ENCODE measurements at places on chromosomes 5 and 9.
A peak's percentile ranks its signal among the peaks of the same experiment; 100 is the strongest.

DNA sequence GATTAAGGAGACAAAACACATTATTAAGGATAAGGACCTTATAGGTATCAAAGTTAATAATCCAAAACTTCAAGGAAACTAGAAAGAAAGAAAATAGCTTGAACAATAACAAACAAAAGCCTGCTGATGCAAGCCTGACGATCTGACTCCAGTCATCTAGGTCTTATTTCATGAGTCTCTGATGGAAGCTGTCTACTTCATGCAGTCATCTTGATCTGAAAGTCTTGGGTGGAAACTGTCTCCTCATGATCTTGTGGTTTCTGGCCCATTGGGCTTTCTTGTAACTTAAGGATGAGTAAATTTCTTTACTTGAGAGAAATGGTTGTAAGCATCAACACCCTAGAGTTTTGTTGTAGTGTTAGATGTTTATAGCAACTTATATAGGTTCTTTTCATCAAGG lies 20.6 kb upstream of the PSIP1 start:
- DNase-seq = no peak

GRCh38 chr5:57653636-57654290 lies 171.2 kb upstream of the ACTBL2 start:
- DNase-seq = no peak

DNA sequence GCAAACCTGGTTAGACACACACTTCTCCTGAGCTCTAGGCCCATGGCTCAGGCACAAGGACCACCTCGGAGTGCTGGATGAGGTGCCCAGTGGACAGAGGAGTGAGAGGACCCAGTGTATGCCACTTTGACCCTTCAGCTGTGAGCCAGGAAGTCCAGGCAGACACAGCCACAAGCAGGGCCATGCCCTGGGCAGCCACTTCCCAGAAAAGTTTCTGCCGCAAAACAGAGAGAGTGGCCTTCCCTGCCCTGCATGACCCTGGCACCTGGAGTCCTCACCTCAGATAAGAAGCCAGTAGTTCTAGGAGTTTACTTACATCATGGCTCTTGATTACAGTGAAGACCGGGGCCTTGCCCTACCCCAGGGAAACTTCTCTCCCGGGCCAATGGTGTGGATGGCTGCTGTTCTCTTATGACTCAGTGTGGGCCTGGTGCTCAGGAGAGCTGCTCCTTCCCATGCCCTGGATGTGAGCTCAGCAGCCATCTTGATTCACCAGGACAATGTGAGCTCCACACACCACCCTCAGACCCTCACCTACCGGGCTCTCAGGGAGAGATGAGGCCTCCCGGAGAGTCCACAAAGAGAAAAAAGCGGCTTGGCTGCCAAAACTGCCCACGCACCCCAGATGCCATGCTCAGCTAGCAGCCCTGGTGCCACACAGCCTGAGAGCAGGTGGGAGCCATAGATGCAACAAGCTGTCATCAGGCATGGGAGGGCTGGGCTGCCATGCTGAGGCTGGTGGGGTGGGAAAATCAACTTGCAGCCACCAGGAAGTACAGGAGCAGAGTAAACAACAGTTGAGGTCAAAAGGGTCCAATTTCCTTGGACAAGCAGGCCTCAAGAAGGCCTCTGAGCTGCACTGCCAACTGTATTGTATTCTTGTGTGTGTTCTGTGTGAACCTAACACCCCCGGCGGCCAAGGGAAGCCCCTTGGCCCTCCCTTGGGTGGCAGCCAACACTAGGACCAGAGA lies 11.7 kb upstream of the IRF1 start:
- DNase-seq = no peak

DNA sequence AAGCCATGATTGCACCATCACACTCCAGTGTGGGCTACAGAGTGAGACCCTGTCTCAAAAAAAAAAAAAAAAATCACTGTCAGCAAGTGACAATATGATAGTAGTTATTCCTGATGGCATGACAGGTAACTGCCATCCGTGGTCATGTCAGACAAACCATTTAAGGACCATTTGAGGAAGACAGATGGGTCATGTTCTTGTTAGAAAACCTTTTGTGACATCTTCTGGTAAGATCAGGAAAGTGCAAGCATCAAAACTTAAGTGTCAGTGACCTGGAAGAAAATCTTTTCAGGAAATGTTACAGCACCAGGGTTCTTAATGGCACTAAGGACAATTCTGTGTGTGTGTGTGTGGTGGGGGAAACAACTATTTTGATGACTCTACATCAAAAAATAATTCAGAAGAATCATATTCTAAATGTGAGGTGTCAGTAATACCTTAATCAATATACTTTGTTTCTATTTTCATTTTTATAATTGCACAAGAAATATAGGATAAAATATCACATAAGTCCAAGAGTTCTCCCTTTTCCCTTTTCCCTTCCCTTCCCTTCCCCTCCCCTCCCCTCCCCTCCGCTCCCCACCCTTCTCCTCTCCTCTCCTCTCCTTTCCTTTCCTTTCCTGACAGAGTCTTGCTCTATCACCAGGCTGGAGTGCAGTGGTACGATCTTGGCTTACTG lies 17.8 kb downstream of the SLC38A9 start:
- DNase-seq = peak; percentile 55

- DNase-seq = peak; percentile 75
Measured at GRCh38 chr5:119284031-119284430, 71.8 kb upstream of the TNFAIP8 start.

DNA sequence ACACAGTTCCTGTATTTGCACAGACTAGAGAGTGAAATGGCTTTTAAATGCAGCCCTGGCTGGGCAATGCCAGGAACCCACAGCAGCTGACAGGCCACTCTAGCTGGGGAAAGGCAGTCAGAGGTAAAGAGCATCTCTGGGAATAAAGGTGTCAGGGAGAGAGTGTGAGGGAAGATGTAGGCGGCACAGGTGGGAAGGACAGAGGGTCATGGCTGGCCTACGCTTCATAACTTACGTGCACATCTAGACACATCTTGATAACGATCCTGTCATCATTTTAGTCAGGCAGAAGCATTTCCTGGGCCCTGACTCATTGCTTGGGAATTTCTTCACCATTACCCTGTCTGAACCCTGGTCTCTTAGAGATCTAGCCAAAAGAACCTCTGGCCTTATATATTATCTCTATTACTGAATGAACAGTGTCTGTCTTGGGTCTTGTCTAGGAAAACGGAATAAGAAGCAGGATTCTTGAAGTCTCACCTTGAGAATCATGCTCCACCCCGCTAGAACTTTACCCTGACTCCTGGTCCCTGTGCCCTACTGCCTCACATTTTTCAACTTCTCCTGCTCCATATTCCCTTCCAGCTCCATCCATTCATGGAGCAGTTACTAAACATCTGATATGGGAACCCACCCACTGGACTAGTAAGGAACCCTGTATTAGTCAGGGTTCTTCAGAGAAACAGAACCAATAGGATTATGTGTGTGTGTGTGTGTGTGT lies 106.4 kb upstream of the ELL2 start:
- DNase-seq = peak; percentile 36

DNA sequence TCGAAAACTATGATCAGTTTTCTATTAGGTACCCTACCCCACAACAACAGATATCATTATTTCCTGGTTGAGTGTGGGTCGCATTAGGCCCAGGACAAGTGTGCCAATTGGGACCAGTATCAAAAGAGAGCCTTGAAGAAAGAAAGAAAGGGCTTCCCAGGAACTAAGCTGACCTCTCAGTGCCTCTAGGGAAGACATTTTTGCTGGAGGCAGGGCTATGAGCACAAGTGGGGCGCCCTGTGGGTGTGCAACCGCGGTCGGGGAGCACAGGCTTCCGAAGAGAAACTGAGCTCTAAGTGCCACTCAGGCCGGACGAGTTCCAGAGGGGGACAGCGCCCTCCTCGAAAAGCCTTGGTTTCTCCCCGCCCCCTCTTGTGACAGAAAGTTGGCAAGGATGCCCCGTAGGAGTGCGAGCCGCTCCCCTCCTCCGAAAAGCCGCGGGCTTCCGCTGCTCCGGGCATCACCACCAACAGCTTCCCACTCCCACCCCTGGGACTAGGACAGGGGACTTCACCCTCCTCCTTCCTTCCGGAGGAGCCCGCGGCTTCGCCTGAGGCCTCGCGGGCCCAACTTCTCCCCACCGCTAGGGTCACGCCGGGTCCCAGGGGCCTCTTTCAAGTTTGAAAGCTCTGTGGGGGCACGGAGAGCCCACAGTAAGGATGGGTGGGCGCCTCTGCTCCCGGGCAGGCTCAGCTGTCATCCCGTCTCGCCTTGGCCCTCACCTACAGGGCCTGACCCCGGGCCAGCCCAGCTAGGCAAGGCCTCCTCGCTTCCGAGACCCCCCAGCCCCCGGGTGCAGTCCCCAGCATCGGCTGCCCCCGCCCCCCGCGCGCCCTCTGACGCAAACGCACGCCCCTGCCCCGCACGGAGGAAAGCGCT lies 2.0 kb downstream of the NR2F1-AS1 start:
- DNase-seq = peak; percentile 96

DNA sequence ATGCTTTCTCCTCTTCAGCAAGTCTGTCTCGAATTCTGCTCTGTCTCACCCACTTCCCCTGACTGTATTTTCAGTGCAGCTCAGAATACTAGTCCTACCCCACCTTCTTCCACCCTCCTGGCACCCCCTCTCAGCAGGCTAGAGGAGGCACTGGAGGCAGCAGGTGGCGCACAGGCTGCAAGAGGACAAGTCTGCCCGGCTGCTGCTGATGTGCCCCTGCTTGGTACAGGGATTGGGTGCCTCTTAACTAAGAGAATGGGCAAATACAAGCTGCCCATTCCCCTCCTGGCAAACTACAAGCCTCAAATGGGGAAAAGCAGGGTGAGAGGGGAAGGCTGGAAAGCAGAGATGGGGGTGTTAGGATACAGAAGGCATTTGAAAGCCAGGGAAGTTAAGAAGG lies 5.1 kb downstream of the TLN1 start:
- DNase-seq = peak; percentile 67

DNA sequence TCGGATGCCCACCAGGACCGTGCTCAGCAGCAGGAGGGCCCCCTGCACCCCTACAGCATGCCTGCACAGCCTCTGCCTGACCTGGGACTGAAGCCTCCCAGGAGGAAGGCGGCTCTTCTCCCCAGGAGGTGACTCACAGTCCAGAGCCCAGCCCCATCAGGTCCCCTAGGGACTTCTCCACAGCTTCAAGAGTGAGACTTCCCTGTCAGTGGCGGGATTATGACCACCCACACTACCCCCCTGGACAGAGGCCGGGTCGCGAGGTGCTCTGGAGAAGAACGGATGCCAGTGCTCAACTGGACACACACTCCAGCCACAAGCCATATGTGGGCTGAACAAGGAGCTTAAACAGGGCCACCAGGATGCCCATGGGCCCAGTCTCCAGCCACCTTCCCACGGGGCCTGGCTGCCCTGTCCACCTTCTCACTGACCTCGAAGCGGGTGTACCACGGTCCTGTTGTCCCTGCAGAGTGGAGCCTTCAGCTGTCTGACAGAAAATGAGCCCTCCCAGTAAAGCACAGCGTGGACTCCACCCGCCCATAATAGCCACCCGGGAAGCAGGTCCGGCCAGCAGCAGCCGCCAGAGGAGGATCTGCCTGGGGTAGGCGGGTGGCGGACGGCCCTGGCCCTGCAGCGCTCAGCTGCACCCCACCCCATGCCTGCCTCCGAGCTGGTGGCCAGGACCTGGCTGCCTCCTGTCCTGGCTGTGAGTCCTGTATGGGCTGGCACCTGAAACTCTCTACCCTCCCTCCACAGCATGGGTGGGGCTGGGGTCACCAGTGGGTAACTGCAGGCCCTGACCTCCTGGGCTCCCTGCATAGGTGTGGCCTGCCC lies 54.7 kb downstream of the SEMA4D start:
- peak; percentile 95 for DNase-seq

DNA sequence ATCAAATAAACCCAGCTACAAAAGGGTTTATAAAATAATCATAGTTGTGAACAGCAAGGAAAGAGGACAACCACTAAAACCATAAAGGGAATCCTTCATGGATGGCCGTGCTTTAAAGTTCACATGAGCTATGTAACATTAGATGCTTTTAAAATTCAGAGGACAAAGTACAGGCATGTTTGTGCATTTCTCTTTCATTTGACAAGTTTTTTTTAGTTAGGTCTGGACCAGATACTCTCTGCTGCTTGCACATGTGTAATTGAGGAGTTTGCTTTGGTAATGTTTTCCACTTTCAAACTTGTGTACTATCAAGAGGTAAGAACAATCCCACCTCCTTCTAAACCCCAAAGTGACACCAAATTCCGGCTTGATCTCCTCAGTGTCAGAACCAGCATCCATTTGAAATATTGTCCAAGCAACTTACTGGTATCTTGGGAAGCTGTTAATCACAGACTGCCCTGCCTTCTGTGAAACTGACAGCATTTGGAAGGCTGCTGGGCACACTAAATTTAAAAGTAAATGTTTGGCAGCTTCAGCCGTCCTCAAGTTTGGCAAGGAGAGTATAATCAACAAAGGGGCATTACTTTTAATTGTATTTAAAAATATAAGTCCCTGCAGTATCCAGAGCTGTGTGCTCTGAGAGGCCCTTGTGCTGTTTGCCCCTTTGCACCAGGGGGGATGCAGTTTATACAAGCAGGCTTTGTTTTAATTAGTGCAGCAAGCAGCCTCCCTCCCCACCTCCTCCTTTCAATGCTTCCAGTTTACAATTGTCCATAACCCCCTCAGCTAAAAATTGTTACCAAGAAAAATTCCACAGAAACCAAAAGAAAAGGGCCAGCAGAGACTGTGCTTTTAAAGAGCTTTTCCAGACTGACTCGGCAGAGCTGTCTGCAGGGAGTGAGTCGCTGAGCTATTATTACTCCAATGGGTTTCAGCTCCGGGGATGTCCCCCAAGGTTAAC lies 328.3 kb upstream of the MPDZ start:
- DNase-seq = no peak

- peak; percentile 64 for DNase-seq
Measured at GRCh38 chr5:35202319-35203111, 27.8 kb downstream of the PRLR start.

GRCh38 chr5:161889971-161890370 lies 42.1 kb downstream of the GABRA1 start:
- no peak for DNase-seq

DNA sequence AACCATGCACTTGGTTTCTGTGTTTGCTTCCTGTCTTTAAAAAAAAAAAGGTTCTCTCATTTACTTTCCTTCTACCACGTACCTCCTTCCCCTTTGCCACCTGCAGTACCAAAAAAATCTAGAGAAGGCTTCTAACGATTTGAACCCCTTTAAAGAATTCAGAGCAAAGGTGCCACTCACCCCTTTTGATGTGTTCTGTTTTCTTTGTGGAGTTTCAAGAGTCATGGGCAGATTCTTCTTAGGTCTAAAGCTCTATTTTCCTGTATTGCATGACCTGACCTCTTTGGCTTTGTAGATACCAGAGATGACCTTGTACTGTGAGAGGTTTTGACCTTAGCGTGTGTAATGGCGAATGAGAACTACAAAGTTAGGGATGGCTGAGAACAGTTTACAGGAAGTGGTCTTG lies 29.0 kb downstream of the TXNDC8 start:
- no peak for DNase-seq

GRCh38 chr9:78606001-78606379 lies 309.1 kb downstream of the PSAT1 start:
- no peak for DNase-seq

GRCh38 chr9:71647094-71647591 lies 121.2 kb downstream of the CEMIP2 start:
- DNase-seq = peak; percentile 61

All from NB4 (cell line).